Osteocyte (in vitro differentiated cells): ENCODE measurements at places on chromosomes 7 and 10.

GRCh38 chr7:48634116-48634632, 290.2 kb upstream of the CDC14C start:
- DNase-seq: no peak

GRCh38 chr7:92293896-92294590, 48.3 kb downstream of the ANKIB1 start:
- DNase-seq: no peak

GRCh38 chr10:94402843-94403379, 570 bp downstream of the TBC1D12 start:
- DNase-seq: peak; percentile 85

- DNase-seq: no peak
Measured at GRCh38 chr10:123574109-123574698, 92.0 kb upstream of the GPR26 start.

DNA sequence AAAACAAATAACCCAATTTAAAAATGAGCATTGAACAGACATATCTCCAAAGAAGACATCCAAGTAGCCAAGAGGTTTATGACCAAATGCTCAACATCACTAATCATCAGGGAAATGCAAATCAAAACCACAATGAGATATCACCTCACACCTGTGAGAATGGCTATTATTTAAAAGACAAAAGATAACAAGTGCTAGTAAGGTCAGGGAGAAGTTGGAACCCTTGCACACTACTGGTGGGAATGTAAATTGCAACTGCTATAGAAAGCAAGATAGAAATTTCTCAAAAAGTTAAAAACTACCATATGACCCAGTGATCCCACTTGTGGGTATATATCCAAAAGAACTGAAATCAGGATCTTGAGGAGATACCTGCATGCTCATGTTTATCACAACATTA, 49.5 kb downstream of the SGMS1 start:
- no peak for DNase-seq

DNA sequence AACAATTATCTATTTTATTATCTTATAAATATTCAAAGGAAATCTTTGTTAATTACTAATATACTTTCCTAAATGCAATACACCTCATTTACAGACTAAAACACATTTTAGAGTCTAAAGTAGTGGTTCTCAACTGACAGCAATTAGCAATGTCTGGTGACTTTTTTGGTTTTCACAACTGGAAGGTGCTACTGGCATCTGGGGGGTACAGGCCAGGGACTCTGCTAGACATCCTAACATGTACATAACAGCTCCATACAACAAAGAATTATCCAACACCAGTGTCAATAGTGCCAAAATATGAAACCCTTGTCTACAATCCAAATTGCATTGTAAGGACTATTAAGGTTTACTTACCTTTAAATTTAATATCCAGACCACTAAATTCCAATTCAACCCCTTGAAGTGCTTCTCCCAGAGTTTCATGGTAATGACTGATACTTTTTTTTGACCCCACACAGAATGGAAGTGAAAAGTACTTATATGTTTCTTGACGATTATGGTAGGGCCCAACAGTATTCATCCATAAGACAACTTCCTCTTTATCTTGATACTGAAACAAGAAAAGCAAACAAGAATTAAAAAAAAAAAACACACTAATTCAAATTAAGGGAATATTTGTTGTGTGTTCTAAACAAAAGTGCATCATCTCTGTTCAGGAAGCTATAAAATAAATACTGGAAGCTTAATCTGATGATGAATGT, 10.4 kb downstream of the TM9SF3 start:
- no peak for DNase-seq

- DNase-seq: no peak
Measured at GRCh38 chr10:97087296-97087695, 98.5 kb downstream of the SLIT1 start.

GRCh38 chr7:39810204-39810642, 139.8 kb upstream of the CDK13 start:
- no peak for DNase-seq

DNA sequence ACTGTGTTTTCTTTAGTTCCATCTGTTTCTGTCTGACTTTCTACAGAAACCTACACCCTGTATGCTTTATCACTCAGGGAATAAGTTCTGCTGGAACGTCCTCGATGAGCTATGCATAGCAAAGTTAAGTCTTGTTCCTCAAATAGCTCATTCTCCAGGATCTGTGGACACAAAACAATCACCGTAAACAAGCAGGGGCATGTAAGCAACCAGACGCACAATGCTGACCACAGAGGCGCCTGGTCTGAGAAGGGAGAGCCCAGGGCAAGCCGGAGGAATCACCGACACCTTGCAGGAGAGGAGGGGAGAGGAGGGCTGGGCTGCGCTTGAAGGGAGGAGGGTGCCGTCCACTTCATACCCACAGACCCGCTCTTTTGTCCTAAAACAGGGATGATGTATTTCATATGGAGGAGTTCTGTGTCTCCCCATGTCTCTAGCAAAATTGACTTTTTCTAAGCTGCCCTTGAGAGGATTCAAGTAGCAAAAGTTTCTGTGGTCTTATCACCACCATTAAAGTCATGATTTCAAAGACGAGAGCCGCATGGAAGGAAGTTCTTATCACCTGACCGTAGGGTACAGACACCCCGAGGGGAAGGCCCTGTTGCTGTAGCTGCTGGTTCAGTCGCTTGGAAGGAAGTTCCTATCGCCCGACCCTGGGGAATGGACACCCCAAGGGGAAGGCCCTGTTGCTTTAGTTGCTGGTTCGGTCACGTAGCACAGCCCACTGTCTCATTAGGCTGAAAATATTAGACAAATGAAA, 14.3 kb downstream of the CALML3 start:
- no peak for DNase-seq

GRCh38 chr7:75567948-75568595, 76.0 kb downstream of the SPDYE5 start:
- DNase-seq: no peak

- DNase-seq: no peak
Measured at GRCh38 chr10:24206926-24207325, 2.0 kb upstream of the KIAA1217 start.

DNA sequence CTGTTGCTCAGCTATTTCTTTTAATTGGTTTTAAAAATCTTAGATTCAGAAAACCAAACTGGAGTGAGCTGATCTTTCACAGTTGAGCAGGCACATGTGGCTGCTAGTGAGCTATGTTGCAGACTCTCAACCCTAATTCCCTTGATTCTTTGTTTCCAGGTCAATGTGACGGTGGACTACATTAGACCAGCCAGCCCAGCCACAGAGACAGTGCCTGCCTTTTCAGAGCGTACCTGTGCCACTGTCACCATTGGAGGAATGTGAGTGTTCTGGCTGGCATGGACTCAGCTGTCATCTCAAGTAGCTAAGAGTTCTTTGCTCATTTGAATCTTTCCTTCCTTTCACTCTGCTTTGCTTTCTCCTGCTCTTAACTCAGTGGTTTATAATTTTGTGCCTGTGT, 187.1 kb downstream of the LRRC4 start:
- DNase-seq: no peak

DNA sequence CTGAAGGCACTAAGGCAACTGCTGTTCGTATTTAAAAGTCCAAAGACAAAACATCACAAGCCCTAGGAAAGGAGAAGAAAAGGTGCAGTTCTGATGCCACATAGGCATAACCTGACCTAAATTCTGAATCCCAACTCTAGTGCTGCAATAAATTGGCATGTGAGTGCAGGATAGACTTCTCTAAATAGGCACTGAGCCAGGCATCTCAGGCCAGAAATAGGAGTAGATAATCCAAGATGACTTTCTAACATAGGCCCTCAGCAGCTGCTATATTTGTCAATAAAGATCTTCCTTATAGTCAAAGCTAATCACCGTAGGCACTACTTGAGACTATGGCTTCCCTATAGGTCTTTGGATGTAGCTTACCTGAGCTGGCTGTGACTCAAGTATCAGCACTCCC, 1163.8 kb downstream of the SORCS1 start:
- no peak for DNase-seq

GRCh38 chr10:85457191-85457590, 909.4 kb downstream of the GRID1 start:
- DNase-seq: no peak

DNA sequence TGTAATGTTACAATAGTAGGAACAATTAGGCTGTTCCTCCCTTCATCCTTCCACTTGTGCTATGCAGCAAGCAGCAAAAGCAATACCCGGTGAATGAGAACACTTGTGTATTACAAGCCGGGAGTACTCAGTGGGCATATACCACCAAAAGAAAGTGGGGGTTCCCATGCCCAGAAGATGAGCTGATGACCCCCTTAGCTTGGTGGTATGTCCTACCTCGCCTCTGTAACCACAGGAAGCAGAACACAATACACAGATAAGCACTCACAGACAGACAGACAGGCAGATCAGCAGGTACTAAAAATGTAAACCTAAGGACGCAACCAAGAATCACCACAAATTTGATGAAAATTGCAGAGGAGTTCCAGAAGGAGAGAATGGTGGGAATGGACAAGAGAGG, 15.5 kb upstream of the KIF20B start:
- no peak for DNase-seq

- peak; percentile 73 for DNase-seq
Measured at GRCh38 chr7:159145490-159145855, 806 bp upstream of the VIPR2 start.

DNA sequence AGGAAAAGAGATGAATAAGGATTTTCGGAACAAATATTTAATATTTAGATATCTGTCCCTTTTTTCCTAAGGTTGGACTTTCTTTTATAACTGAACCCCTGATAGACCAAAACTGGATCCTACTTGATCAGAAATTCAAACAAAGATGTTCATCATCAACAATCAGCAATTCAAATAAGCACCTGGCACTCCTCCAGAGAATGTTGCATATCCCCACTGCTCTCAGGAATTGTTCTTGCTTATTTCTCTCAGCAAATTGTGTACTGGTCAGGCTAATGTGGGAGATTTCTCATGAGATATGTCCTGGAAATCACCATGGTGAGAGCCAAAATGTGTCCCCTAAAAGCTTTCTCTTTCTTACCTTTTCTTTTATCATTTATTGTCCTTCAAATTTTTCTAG, 40.3 kb upstream of the LHFPL3 start:
- no peak for DNase-seq

- DNase-seq: no peak
Measured at GRCh38 chr7:98802781-98803110, 67.1 kb downstream of the TMEM130 start.

GRCh38 chr10:129621693-129622092, 154.7 kb downstream of the MGMT start:
- DNase-seq: no peak

- DNase-seq: no peak
Measured at GRCh38 chr10:121276046-121276445, 322.2 kb downstream of the FGFR2 start.

DNA sequence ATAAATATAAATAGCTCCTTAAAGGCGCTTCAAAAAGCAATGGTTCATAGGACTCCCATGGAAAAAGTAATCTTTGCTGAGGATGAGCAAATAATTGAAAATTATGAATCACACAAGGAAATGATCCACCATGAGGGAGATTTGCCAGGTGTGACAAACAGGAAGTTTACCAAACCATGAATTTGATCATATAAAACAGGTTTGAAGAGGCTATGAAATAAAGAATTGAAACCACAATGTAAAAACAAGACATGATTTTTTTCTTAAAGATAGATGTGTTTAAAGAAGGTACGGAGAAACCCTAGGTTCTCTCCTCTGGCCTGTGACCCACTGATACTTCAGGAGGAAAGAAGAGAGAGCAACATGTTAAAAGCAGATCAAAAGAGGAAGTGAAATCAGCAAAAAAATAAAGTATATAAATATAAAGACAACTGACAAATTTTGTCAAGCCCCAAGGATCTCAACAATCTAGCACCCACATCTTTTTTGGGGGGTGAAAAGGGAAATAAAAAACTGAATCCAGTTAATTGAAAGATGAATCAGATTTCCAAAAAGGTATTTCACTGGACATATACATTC, 111.3 kb upstream of the ASAH2 start:
- no peak for DNase-seq

DNA sequence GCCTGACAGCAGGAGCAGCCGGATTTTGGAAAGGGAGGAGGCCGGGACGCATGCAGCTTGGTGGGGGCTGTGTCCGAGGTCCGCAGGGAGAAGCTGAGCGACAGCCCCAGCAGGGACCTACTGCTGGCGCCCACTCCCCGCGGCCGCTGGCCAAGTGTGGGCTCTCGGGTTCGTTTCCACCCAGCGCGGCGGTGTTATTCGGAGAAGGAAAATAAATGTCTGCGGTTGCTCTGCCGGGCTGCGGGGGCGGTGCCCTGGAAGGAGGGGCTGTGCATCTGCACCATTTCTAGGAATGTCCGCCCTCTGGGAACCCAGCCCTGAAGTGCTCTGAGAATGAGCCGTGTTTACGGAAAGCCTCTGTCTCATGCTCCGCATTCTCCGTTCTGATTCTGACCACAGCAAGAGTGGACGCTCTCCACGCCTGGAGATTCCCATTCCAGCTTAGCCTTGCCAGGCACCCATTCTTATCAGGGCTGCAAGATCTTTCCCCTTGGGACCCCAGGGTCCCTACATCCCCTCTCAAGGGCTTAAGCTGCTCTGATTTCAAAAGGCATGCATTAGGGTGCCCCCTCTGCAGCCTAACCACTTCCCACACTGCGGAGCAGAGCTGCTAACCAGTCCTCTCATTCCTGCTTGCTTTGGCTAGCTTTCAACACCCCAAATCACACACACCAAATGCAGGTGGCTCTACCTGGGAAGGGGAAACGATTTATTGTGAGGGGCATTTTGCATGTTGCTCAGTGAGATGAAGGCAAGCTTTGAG, 256.6 kb upstream of the GLI3 start:
- DNase-seq: peak; percentile 91

- no peak for DNase-seq
Measured at GRCh38 chr10:76969366-76969948, 668.2 kb downstream of the KCNMA1 start.

DNA sequence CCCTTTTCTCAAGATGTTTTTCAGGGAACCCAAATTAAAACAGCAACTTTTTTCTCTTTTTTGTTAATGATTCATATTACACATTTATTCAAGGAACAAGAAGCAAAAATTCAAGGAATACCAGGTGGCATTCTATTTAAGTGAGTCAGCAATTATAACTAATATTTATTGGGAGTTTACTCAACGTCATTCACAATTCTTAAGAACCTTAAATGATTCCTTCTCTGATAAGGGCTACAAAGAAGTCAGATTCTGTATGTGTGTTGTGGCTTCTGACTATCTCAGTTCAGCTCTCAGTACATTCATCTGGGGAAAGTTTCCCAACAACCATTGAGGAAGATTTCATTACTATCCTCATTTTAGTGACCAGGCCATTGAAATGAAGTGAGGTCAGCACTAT, 470.7 kb upstream of the AKR1E2 start:
- no peak for DNase-seq

DNA sequence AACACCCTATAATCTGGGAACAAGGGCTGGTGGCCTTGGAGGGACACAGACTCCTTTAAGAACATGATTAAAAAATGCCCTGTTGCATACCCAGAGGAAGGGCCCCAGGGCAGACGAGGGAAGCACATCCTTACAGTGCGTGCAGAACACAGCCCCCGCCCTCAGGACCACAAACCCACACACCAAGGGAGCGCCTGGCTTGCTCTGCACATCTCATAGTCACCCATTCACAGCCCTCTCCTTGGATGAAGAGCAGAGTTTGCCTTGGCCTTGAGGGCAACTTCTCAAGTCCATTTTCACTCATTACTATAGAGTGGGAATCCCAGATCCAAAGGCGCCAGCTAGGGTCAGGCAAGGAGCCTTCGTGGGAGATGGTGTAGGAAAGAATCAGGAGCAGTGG, 6.3 kb upstream of the VSIR start:
- no peak for DNase-seq
